ENCODE measurements at places on chromosomes 6 and 20.
A peak's percentile ranks its signal among the peaks of the same experiment; 100 is the strongest.

DNA sequence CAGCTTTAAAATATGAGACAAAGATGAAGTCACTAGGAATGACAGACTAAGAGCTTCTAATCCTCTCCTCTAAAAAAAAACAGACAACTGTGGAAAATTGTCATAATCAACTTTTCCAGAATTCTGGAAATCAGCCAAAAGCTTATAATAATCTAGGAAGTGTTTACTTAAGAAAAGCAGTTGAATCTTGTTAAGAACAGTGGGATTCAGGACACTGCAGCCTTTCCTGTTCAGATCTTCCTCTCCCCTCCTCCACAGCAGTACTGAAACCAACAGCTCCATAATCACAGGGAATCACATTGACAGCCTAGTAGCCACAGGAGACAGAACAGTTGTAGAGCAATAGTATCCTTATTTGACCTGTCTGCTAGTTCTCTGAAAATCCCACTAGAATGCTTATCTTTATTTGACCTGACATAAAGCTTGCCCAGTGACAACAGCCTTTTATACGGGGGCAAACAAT is 41.6 kb downstream of the IBTK start:
- no peak for DNase-seq

DNA sequence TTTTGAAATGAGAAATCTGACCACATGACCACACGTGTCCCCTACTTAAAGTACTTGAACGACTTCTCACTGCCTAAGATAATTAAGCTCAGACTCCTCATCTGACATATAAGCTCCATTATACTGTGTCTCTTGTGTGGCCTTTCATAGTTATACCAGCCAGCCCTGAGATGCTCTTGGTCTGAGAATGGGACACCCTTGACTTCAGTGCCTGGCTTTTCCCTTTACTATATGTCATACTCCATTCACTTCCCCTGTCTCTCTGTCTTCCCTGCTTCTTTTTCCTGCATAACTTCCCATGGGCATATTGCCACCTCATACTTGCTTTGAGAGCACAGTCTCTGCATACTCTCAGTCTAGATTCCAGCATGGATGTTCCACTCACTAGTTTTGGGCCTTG is 53.4 kb upstream of the TINAG start:
- DNase-seq: no peak

- no peak for DNase-seq
These were observed 40.6 kb upstream of the BMP6 start for GRCh38 chr6:7685276-7685675.

GRCh38 chr6:41519745-41520699 is 26.2 kb upstream of the FOXP4 start:
- no peak for DNase-seq

- no peak for DNase-seq
These were observed 40.7 kb upstream of the TBX18 start for GRCh38 chr6:84805145-84805544.

DNA sequence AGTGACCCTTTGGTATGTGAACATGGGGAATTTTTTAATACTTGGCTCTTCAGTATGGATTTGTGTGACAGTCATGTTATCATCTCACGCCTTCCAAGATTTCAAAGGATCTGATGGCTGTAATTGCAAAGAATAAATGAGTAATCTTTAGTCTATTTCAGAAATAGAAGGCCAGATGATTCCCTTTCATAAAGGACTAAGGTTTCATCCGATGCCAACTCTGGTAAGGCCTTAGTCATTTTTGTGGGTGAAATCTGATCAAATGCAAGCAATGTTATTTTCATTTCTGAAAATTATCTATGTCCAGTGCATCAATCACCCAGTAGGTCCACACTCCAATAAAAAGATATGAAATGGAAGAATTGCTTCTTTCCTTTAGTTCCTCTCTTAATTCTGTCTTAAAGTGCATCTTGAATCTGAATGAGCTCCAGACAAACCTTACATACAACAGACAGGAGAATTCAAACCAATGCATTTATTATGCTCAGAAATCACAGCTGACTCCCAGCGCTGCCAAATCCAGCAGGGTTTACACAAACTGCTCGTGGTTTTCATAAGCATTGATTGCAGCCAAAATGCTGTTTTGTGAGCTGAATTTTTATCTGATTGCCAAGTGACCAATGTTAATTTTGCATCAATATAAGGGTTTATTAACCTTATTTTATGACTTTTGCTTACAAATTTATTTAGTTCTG is 565.2 kb upstream of the MARCKS start:
- DNase-seq: no peak

DNA sequence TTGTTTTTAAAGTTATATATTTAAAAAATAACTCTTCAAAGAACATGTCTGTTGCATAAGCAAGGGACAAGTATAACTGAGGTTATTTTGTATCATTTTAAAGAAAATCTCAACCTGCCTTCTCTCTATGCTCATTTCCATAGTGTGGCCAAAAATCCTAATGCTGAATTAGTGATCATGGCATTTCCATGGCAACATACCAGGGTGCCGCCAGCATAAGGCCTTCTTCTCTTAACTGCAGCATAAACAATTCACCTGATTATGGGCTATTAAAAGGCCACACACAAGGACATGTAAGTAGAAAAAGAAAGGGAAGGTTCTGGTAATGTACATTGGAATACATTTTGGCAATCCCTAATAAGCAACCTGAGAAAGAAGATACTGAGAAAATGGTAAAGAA is 95.1 kb upstream of the RNF217 start:
- DNase-seq: no peak

- no peak for DNase-seq
These were observed 1.9 kb downstream of the SIRPB2 start for GRCh38 chr20:1489325-1489724.

- DNase-seq: peak; percentile 44
These were observed 5.6 kb upstream of the ANKRD60 start for GRCh38 chr20:58233881-58234528.

All from naive thymus-derived CD8-positive, alpha-beta T cell (primary cell).